Mammary epithelial cell (primary cell): ENCODE measurements at places on chromosomes 4 and X.

- no peak for DNase-seq
Measured at GRCh38 chrX:74340051-74340450, 36.1 kb downstream of the ZCCHC13 start.

DNA sequence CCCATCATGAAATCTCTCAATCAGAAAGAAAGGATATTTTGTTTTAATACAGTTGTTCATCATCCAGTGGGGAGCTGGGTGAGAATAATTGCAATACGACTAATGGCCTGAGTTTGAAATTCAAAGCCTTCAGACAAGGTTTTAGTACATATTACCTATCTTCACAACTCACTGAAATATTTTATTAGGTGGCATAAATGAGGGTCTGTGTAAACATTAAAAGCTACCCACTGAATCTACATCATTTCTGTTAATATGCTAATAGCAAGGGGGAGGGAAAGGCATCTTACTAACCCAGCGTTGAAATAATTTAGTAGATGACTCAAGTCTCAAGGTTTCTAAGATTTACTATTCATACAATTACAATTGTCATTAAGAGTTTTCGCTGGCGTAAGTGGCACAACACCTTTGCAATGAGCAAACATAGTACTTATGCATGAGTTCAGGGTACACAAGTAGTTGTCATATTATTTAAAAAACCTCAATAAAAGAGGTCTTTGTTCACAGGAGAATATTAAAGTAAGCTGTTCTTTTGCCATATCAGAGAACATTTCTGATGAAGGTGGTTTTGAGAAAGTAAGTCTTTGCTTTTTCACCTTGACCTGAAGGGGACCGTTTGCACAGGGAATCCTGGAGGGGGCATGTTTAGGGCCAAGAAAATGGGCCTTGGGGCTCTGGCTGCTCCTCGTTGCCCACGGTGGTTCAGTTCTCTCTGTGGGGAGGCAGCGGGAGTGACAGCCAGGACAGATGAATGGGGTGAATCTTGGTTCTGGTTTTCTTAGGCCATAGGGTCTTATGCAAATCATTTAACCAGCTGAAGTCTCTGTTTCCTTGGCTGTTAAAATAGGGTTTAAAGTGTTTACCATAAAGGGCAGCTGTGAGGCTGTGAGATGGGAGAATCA lies 4.5 kb upstream of the RHOH start:
- no peak for DNase-seq

DNA sequence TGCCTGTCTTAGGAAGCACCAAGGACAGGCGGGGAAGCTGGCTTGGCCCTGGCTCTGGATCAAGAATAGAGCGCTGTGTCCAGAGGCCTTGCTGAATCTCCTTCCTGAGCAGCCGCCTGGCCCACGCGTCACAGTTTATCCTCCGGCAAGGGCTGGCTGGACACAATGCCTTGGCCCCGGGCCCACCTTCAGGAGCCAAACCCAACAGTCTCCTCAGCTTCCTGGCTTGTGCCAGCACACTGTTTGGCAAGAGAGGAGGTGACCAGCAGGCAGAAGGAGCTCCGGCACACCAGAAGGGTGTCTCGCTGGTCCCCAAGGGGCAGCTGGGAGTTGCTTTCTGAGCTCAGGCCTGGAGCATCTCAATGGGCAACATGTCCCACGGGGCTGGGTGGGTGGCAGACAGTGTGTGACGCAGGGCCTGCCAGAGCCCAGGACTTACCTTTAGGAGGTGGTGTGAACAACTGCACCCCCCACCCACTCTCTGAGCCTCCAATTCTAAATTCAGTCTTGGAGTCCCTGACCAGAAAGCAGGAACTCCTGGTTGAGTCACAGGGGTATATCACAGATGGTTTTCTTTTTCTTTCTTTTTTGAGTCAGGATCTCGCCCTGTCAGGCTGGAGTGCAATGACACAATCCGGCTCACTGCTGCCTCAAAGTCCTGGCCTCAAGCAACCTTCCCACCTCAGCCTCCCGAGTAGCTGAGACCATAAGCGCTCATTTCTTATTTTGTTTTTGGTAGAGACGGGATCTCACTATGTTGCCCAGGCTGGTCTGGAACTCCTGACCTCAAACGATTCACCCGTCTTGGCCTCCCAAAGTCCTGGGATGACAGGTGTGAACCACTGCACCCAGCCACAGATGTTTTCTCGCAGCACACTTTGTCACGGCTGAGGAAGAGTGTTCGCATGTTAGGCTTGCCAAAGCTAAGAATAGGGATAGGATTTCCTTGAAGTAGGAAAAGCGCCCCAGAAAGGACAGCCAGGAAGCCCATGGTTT lies 361.2 kb downstream of the BCOR start:
- DNase-seq: peak; percentile 48

DNA sequence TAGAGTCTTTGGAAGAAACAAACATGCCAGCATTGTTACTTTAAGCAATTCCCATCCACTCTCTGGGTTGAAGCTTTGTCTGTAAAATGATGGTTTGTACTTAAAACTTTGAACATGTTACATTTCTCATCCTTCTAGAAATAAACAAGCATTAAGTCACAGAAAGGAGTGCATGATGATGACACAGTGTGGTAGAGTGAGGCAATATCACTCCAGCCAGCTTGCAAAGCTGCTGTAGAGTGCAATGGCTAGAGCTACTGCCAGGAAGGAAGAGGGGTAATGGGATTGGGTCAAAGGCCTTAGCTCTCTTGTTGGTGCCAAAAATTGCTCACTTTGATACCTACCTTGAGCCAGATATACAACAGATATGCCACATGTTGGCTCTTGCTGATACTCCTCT lies 12.3 kb upstream of the ENOX2 start:
- no peak for DNase-seq

- peak; percentile 9 for DNase-seq
Measured at GRCh38 chrX:151938172-151938571, 25.5 kb downstream of the MAGEA4 start.

- DNase-seq: peak; percentile 6
Measured at GRCh38 chrX:17878028-17878670, 17.1 kb upstream of the RAI2 start.

DNA sequence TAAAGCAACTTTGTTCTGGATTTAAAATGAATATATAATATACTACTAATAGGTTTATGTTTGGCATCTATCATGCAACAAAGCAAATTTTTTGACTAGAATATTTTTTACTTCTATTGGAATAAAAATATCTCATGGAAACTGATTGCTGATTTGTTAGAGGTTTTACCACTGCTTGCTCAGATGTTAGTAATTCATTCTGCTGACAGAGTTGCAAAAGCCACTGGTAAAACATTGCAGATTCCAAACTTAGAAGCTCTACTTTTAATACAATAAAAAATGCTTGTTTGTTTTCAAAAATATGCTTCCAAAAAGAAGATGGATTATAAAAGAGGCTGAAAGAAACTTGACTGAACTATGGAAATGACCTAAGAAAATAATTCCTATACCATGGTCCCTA lies 795.2 kb downstream of the PCDH18 start:
- DNase-seq: no peak

DNA sequence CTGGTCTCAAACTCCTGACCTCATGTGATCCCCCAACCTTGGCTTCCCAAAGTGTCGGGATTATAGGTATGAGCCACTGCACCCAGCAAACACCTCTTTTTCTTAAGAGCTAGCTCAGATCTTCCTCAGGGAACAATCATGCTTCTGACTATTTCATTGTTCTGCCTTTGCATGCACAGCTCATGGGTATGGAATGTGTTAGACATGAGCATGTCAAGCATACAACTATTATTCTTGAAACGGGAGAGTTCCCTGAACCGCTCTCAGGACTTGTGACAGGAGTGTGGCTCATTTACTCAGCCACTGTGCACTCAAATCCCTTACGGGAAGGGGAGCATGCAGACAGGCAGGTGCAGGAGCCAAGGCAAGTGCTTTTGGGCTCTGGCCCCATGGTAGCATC lies 231.7 kb upstream of the TAPT1 start:
- no peak for DNase-seq

DNA sequence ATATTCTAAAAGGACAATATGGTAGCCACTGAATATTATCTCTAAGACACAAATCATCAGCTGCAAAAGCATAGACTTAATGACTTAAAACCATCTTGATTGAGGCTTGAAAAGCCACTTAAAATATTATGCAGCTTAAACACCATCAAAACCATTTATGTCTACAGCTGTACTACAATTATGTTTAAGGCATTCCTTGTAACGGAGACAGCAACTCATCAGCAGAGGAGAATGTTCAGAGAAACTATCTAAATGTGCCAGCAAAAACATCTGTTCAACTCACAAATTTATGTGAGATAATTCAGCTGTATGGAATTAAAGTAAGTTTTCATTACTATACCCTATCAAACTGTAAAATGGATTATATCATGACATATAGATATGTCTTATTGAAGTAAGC lies 147.9 kb upstream of the CTSO start:
- DNase-seq: no peak

DNA sequence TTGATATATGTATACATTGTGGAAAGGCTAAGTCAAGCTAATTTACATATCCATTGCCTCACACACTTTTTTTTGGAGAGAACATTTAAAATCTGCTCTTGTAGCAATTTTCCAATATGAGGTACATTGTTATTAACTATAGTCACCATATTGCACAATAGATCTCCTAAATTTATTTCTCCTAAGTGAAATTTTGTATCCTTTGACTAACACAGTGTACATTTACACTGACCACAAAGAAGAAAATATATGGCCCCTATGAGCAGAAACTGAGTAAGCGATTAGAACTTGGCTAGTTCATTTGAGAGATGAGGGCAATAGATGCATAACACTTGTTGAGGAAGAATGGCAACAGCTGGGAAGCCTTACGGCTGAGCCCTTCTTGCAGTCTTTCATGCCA lies 20.3 kb upstream of the GUCY1B1 start:
- no peak for DNase-seq

GRCh38 chr4:90209922-90210321 lies 82.7 kb downstream of the CCSER1 start:
- DNase-seq: no peak

GRCh38 chrX:131040781-131041180 lies 17.4 kb upstream of the ARHGAP36 start:
- no peak for DNase-seq

DNA sequence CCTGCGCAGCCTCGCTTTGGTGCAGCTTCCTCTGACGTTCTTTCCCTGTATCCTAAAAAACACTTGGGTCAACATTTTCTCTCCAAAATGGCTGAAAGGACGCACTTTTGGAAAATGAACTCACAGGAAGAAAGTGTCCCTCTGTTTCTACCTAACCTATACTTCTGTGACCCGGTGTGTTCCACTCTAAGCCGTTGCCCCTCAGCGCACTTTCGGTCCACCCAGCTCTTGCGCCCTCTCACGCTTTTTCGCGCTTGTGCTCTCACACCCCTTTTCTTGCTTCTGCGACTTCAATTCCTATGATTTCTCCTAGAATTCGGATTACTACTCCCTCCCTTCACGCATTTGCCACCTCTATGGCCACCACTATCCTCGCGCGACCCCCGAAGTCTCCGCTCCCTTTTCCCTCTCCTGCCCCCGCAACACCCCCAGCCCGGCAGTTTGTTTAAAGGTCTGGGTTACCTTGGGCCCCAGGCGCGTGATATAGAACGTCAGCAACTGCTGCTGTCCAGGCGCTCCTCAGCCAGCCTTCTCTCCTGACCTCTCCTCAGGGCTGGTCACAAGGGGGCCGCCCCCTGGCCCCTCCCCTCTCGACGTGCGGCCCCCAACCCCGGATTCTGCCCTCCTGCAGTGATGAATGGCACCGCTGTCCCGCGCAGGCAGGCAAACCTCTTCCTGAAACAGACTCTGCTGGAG lies at the start of gene USP51:
Gene USP51 (minus strand): TSS at position 535 of the 696 bp plus-strand sequence. CDS start 909 bp downstream, outside the sequence.
- no peak for DNase-seq

GRCh38 chrX:136157187-136157586 lies 9.9 kb downstream of the FHL1 start:
- DNase-seq: no peak

- no peak for DNase-seq
Measured at GRCh38 chrX:13511241-13511943, 58.0 kb upstream of the EGFL6 start.

DNA sequence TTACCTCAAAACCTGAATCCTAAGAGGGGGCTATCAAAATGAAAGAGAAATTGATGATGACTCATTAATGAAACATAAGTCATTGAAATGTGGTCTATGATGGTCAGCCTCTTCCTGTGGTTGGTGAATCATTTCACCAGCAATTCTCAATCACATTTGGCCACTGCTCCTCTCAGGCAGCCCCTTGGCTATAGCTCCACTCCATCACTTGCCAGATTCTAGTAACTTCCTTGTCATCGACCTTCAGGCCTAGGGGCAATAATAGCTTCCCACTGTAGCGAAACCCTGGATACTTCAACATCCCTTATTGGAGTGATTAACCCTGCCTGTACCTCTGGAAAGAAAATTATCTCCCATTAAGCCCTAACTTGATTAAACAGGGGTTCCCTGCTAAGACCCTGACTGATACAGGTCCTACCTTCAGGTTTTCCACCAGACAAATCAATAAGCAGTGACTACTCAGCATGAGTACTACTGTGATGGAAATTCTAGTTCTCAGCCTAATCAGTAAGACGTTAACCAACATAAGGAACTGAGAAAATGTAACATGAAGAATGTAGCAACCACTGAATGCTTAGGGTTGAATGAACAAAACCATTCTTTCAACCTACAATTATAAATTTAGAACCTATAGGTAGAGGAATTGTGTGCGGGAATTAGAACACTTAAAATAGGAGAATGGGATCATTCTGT lies 30.4 kb downstream of the ADH7 start:
- DNase-seq: peak; percentile 92

- DNase-seq: no peak
Measured at GRCh38 chrX:147376601-147377422, 534.9 kb upstream of the FMR1 start.

- no peak for DNase-seq
Measured at GRCh38 chr4:89879215-89879614, 15.4 kb upstream of the MMRN1 start.
